Esophagus mucosa (tissue), 1 donor: ENCODE measurements at places on chromosomes 6 and 20. TPM values are rescaled to one million over a fixed set of nuclear protein-coding genes. Genes with fewer than 3 reads are reported as not detected.

PKHD1 gene
- 0.04 TPM for total RNA-seq

HAO1 gene
- total RNA-seq: not detected

ESR1 gene
- total RNA-seq: 0.80 TPM

ELMO2 gene
- total RNA-seq: 30.0 TPM

LY6G6F gene
- not detected for total RNA-seq

C6orf47 gene
- 18.1 TPM for total RNA-seq

NKX2-4 gene
- not detected for total RNA-seq

MAS1 gene
- not detected for total RNA-seq

EYA2 gene
- 27.7 TPM for total RNA-seq

CDSN gene
- total RNA-seq: 0.08 TPM

HMGCLL1 gene
- not detected for total RNA-seq

DYNLT2 gene
- total RNA-seq: 0.84 TPM

TTK gene
- 11.0 TPM for total RNA-seq

IL17A gene
- total RNA-seq: not detected

TNFRSF6B gene
- total RNA-seq: 4.5 TPM

HSPA1A gene
- 56.6 TPM for total RNA-seq

PRSS16 gene
- 7.7 TPM for total RNA-seq

TNNC2 gene
- total RNA-seq: not detected

ADGRG6 gene
- 14.2 TPM for total RNA-seq

PDYN gene
- not detected for total RNA-seq

SCUBE3 gene
- 0.12 TPM for total RNA-seq

HCK gene
- total RNA-seq: 2.9 TPM

SPATA2 gene
- 4.1 TPM for total RNA-seq
